ENCODE measurements at places on chromosomes 3 and 15. TPM values are rescaled to one million over a fixed set of nuclear protein-coding genes. Genes with fewer than 3 reads are reported as not detected.
A peak's percentile ranks its signal among the peaks of the same experiment; 100 is the strongest.

- DNase-seq = no peak
Measured at GRCh38 chr3:125511420-125512118, 8.4 kb downstream of the SNX4 start.

DNA sequence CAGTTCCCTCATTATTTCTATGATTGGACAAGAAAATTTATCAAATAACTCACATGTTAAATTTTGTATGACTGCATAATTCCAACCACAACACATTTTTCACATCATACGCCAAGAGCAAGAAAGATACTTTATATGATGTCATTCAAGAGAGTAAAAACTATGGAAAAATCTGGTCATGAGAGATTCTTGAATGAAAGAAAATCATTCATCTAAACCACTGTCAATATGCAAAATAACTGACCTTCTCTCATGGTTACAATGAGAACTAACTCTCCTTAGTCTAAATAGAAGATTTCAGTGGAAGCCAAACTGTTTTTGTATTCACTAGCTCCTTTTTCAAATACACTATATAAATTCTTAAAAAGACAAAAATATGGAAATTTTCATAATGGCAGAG, 124.6 kb downstream of the CBLB start:
- DNase-seq = no peak

MYH15 gene
- polyA plus RNA-seq = 1.0 TPM

ISLR gene
- polyA plus RNA-seq = 24.8 TPM

- peak; percentile 46 for DNase-seq
Measured at GRCh38 chr15:74768771-74769342, 13.0 kb upstream of the CSK start.

- peak; percentile 90 for DNase-seq
Measured at GRCh38 chr15:68795298-68795848, 25.3 kb downstream of the ANP32A start.

DNA sequence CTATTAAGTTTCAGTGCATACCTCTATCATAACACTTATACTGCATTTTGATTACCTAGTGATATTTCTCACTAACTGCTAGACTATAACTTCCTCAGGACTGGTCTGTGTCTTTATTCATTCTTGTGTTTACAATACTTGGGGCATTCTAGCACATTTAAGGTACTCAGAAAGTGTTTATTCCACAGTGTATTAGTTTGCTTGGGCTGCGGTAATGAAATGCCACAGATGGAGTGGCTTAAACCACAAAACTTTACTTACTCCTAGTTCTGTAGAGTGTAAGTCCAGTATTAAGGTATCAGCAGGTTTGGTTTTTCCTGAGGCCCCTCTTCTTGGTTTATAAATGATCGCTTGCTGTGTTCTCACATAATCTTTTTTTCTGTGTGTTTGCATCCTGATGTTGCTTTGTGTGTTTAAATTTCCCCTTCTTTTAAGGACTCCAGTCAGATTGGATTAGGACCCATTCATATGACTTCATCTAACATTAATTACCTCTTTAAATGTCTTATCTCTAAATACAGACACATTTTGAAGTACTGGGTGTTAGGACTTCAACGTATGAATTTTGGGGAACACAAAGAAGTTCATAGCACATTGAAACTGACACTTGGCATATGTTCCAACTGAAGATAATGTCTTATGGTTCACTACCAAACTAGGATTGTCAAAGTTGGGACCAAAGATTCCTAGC, 23.9 kb downstream of the RNF111 start:
- DNase-seq = no peak

MYRIP gene
- polyA plus RNA-seq = 3.1 TPM

DNA sequence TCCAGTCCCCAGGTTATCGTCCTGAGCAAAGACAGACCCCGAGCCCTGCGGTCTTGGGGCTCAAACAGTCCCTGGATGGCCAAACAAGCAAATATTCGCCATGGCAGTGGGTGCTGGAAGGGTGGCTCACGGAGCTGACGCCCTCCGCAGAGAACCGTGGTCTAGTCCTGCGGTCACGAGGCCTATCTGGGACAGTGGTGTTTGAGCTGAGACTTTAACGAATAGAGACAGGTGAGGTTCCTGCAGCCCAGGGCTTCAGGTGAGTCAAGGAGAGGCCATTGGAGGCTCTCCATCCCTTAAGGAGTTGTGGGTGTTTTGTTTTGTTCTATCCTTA, 399 bp upstream of the SUCLG2 start:
- DNase-seq = no peak

B4GALT4 gene
- polyA plus RNA-seq = 54.5 TPM

- no peak for DNase-seq
Measured at GRCh38 chr3:140403079-140403478, 274.8 kb upstream of the TRIM42 start.

KBTBD8 gene
- 2.7 TPM for polyA plus RNA-seq

GRIP2 gene
- 1.1 TPM for polyA plus RNA-seq

ATP2C1 gene
- 66.5 TPM for polyA plus RNA-seq

MUC20 gene
- polyA plus RNA-seq = 34.5 TPM

DNA sequence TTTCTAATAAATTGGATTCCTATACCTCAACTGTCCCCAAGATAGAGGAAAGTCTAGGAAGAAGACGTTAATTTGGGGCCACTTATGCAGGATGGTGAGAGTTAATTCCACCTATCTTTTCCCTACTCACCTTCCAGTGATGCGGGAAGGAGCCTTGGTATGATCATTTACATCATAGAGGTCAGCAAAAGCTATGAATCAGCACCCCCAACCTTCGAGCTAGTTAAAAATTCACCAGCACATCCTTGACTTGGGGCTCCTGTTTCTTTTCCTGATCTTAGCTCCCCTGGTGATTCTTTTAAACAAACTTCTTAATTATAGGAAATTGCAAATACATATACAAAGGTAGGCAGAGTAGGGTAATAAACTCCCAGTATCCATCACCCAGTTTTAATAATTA, 366.6 kb downstream of the SOX2 start:
- DNase-seq = peak; percentile 64

GRCh38 chr15:44328135-44328534, 39.6 kb downstream of the GOLM2 start:
- no peak for DNase-seq

- no peak for DNase-seq
Measured at GRCh38 chr3:65052101-65052500, 364.3 kb upstream of the ADAMTS9 start.

STAB1 gene
- 43.5 TPM for polyA plus RNA-seq

DNA sequence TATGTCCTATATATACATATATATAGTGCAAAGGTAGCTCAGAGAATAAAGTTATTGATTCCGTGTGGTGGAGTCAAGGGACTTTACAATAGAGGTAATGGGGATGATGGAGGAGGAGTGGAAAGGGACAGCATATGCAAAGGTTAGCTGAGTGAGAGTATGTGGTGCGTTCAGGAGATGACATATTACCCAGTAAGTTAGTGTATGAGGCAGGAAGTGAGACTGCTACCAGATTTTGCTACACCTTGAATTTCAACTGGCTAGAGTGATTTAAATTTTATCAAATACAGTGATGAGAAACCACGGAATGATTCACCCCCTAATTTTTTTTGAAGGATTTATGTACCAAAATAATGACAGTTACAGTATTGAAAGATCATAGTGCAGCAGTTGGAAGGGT, 2.8 kb downstream of the ACTL6A start:
- DNase-seq = no peak

GRCh38 chr3:45209526-45209925, 16.6 kb downstream of the TMEM158 start:
- no peak for DNase-seq

GRCh38 chr15:69881766-69882165, 216.0 kb downstream of the TLE3 start:
- DNase-seq = no peak

AGBL1 gene
- 0.04 TPM for polyA plus RNA-seq

DNA sequence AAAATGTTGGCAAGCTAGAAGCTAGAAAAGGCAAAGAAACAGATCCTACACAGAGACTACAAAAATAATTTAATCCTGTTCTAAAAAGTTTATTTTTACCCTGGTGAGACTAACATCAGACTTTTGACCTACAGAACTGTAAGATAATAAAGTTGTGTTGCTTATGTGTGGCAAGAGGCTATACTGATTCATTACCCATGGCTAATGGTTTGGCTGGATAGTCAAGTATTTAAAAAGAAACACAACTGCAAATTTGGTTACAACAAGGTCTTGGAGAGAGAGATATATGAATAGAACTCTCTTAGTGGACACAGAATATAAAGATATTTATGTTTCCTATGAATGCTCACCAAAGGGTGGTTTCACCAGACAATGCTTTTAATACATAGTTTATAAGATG, 364.2 kb upstream of the PLSCR5 start:
- DNase-seq = no peak

GOLGA8A gene
- 106 TPM for polyA plus RNA-seq

- no peak for DNase-seq
Measured at GRCh38 chr15:88646088-88646405, 7.2 kb downstream of the ISG20 start.

GRCh38 chr3:18216996-18217395, 208.1 kb downstream of the SATB1 start:
- no peak for DNase-seq

GRCh38 chr3:194054540-194054939, 81.4 kb upstream of the HES1 start:
- DNase-seq = no peak

- DNase-seq = no peak
Measured at GRCh38 chr3:31659246-31659645, 126.5 kb downstream of the STT3B start.

GRCh38 chr15:33028495-33028894, 166.0 kb downstream of the FMN1 start:
- no peak for DNase-seq

TICRR gene
- polyA plus RNA-seq = 3.9 TPM

DNA sequence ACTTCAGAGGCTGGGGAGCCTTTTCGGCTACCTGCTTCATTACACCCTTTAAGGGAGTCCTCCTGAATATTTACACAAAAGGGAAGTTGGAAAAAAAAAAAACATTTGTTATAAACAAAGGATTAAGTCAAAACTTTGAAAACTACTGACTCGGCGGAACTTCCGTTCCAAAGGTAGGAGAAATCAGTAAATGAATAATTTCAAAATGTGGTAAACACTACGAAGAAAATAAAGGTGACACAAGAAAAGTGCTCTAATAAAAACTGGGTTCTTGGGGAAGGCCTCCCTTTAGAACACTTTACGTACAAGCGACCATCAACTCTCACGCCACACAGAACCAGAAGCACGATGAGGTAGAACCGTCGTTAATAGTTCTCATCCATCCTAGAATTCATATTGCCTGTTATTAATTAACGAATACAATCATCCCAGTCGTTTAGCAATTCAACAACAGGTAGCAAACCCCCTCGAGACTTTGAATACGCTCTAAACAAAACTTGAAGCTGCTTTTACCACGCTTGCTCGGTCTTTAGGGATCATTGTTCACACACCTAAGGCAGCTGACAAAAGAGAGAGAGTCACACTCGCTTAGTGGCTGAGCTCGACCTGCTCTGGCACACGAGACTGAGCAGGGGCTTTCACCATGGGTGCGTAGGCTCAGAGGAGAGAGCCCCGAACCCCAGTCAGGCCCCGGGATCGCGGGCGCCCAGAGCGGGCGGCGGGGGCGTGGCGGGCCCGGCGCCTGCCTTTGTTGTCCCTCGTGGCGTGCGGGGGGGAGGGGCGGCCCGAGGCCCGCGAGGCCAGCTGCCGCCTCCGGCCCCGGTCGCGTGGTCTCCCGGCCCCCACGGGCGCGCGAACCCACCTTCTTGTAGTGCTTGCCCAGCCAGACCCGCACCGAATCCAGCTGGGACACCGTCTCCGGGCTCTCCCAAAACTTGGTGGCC, 680 bp downstream of the SMARCC1 start:
- peak; percentile 26 for DNase-seq

DNA sequence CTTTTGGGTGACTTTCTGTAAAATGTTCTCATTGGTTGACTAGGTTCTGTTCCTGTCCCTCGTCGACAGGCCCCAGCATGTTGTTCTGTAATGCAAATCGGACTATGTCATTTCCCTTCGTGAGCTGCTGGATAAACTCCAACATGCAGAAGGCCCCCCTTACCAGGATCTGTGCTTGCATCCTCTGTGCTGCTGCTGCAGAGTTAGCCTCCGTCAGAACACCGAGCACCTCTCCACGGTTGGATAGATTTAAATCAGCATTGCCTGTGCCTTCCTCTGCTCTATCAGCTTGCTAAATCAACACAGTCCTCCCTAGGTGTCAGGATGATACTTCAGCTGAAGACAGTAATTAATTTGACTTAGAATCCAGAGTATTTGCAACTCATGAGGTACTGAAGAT, 12.7 kb upstream of the MINDY4B start:
- DNase-seq = no peak

BAHD1 gene
- 28.1 TPM for polyA plus RNA-seq

DNA sequence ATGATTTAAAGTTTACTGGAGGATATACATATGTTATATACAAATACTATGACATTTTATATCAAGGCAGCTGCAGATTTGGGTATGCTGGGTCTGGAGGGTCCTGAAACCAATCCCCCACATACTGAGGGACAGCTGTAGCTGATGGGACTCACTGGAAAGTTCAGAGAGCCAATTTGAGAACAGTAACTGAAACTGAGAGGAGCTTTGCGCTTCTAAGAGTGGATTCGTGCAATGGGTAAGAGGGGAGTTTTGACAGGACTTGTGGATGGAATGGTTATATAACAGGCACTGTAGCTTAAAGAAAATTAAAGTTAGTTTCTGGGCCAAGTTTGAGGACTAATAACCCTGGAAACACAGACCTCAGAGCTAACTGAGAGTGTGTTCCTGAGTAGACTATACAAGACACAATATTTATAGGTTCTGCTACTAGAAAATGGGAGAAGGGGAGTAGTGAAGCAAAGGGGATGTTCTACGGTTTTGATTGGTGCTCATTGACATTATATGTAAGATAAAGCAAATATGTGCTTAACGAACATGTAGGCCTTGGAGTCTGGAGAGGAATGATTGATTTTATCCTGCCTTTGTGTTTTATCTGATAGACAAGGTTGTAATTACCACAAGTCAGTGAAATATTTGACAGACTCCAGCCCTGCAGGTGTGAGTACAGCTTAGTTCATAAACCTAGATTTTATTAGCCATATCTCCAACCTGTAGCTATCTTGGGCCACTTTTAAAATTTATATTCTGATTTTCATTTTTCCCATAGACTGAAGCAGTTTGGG, 4.8 kb upstream of the ZMAT3 start:
- no peak for DNase-seq

GRCh38 chr3:195790901-195791300, 20.8 kb downstream of the MUC4 start:
- no peak for DNase-seq

RTP1 gene
- 0.12 TPM for polyA plus RNA-seq

WDR53 gene
- 9.2 TPM for polyA plus RNA-seq

GRCh38 chr15:51884517-51885236, 55.2 kb downstream of the TMOD3 start:
- no peak for DNase-seq

DNA sequence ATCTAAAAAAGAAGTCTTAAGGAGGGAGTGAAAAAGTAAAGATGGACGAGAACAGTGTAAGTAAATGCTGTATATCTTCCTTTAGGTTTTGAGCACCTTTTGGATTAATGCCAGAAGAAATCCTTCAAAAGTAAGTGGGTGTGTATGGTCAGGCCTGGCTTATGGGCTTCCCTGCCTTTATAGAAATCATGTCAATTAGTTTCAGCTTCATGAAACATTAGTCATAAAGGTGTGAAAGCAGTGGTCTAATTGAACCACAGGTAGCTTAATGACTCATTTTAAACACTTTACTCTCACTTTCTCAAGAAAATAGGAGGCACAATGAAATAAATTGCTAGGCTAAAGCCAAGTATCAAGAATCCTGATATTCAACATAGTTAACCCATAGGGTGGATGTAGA, 467.4 kb upstream of the DPPA4 start:
- DNase-seq = no peak

CPA3 gene
- polyA plus RNA-seq = 0.52 TPM

TNNC1 gene
- polyA plus RNA-seq = 1.8 TPM

GPR149 gene
- not detected for polyA plus RNA-seq
